ENCODE measurements at places on chromosomes 2 and 18.

GRCh38 chr18:77862066-77862757 is 612.6 kb downstream of the GALR1 start:
- DNase-seq: no peak

DNA sequence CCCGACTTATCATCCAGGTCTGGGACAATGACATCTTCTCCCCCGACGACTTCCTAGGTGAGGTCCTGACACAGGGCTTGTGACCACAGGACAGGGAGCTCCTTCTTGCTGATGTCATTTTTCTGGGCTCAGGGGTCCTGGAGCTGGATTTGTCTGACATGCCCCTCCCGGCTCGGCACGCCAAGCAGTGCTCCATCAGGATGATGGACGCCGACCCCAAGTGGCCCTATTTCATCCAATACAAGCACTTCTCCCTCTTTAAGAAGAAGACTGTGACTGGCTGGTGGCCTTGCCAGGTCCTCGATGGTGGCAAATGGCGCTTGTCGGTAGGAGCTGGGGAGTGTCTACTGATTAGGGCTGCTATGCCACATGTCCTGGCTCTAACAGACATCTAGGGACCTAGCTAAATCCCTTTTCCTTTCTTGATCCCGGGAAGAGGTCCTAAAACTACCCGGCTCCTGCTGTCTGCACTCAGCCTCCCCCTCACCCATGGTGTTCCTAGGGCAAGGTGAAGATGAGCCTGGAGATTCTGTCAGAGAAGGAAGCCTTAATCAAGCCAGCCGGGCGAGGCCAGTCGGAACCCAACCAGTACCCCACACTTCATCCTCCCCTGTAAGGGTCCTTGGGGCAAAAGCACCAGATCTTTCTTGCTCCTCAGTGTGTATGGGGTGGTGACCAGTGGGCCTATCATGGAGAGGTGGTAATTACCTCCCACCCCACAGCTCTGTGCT is 36.7 kb downstream of the LMAN2L start:
- no peak for DNase-seq

- no peak for DNase-seq
Observed at GRCh38 chr18:32769071-32769585, 3.7 kb downstream of the KLHL14 start.

- no peak for DNase-seq
Observed at GRCh38 chr18:78154444-78154843, 825.2 kb upstream of the SALL3 start.

- DNase-seq: no peak
Observed at GRCh38 chr2:121694398-121695170, 42.1 kb downstream of the NIFK start.

- DNase-seq: no peak
Observed at GRCh38 chr2:100747551-100747950, 72.4 kb upstream of the NPAS2 start.

DNA sequence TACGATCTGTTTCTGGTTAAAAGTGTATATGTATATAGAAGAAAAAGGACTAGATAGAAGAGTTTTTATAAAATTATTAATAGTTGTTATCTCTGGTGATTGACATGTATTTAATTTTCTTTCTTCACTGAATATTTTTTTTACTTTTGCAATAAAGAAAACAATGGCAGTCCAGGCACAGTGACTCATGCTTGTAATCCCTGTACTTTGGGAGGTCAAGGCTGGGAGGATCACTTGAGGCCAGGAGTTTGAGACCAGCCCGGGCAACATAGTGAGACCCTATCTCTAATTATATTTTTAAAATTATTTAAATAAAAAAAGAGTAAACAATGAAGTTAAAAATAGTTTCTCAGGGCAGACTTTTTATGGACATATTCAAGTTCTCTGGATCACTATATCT is 114.7 kb downstream of the FAM117B start:
- no peak for DNase-seq

DNA sequence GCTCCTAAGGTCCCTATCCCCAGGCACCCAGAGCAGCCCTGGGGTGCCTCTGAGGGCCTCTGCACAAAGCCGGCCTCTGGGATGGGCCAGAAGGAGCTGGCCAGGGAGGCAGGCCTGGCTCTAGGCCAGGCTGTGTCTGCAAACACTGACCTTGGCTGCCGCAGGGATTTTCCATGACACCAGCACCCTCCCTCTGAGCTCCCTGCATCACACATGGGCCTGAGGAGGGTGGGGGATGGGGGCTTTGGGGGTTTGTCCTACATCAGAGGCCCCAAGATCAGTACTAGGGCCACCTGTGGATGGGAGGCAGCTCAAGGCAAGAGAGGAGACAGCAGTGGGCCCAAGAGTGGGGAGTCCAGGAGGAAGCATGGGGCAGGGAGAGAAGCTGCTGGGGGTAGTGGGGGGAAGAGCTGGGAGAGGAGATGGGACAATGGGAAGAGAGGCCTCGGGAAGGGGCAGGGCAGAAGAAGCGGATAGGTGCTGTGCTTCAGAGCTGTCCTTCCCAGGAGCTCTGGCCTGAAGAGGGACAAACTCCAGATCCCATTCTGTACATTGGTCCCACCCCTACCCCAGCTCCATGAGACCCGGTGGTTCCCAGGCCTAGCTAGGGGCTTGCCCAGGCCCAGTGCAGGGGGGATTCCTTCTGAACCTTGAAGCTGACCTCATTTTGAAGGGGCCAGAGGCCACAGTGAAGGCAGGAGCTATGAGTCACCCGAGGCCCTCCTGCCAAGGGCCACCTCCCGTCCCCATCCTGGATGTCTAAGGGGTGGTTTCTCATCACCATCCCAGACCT is 28.0 kb downstream of the KCNK3 start:
- DNase-seq: no peak

DNA sequence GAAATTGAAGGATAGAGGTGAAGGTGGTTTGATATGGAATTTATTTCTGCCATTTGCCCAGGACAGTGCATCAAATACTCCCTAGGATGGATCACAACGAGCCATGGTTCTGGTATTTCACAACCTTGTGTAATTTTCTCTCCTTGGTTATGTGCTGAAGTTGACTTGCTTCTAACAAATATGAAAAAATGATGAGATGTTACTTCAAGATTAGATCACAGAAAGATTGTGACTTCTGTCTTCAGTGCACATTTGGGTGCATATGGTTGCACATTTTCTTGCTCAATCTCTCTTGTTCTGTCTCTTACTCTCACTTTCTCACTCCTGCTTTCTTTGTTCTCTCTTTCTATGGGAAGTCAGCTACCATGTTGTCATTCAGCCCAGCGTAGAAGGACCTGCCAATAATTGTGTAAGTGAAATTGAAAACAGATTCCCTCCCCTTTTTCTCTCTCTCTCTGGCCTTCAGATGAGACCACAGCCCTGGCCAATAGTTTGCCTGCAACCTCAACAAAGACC is 104.6 kb upstream of the RMDN2 start:
- DNase-seq: no peak

GRCh38 chr18:21164548-21165095 is 53.0 kb upstream of the ROCK1 start:
- no peak for DNase-seq

DNA sequence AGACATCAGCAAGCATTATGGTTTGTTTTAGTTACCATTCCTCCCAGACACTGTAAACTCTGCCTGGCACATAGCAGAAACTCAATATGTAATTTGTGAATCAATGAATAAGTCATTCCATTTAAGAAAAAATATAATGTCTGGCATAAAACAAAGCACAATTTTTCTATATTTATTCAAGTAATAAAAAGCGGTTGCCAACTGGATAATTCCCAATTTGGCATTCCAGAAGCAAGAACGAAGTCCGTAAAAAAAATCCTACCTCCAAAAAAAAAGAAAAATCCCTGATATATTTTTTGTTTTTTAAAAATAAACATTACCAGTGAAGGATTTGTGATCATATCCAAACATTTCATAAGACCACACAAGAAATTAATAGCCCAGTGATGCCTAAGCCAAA is 351.3 kb upstream of the LRRTM4 start:
- DNase-seq: no peak

GRCh38 chr2:157443795-157444640 is at the start of gene CYTIP:
Gene CYTIP (minus strand): TSS chr2:157444089. CDS start chr2:157444020, 69 bp downstream.
- DNase-seq: no peak

DNA sequence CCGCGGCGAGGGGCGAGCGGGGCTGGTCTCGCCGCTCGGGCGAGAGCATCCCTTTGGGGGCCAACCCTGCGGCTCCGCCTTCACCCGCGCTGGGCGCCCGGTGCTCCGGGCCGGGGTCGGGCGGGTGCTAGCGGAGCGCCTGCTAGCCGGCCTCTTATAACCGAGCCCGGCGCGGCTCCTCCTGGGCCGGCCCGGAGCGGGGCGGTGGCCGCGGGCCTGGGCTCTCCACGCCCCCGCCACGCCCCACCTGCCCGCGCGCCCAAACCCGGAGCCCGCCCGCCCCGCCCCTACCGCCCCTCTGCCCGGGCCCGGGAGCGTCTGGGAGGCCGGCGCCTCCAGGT is at the start of gene FOXI3:
Gene FOXI3, minus strand, starts transcription at position 129 of the 341 bp plus-strand sequence. CDS start 158 bp downstream, outside the sequence.
- no peak for DNase-seq

DNA sequence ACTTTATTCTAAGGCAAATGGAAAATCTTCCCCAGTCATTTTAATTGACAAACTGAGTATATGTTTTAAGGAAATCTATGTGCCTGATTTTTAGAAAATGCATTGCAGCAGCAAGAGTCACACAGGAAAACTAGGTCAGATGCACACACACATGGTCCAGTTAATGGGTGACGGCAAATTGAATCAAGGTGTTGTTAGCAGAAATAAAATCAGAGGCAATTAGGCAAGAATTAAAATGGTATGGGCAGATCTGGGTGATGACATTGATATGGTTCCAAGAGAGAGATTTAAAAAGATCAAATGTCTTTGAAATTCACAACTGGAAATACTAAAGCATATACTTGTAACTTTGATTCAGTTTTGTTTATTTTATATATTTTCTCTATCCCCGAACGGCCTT is 174.2 kb upstream of the CDH19 start:
- no peak for DNase-seq

DNA sequence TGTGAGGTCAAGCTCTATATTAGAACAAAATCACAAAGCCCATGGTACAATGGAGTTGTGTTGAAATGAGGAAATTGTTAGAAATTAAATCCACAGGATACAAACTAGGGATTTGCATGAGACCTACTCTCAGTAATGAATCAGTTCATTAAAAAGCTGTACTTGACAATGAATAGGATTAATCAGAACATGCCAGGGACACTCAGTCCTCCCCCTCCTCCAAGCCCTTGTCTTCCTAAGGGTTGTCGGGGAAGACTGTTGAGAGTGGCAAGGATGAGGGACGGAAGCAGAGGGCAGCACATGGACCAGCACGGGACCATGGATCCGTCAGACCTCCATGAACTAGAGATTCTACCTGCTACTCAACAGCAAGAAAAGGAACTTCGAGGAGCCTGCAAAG is 39.8 kb downstream of the SPRED2 start:
- no peak for DNase-seq

- DNase-seq: no peak
Observed at GRCh38 chr2:97775074-97775473, 61.7 kb downstream of the ZAP70 start.

DNA sequence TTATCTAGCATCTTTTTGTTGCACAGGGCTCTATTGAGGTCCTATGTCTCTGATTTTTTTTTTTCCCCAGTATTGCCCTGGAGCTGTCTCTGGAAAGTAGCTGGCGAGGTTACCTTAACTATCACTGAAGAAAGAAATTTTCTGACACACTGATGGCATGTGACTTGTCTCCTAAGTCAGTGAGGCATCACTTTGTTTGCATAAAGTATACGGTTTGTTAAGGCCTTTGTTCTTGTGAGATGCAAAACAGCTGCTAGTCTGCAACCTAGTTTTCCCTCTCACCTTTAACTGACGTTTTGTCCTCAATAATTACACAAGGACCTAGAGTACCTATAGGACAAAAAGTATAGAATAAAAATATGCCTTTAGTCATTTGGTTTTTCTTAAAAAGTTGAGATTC is 41.8 kb downstream of the UBXN4 start:
- no peak for DNase-seq

DNA sequence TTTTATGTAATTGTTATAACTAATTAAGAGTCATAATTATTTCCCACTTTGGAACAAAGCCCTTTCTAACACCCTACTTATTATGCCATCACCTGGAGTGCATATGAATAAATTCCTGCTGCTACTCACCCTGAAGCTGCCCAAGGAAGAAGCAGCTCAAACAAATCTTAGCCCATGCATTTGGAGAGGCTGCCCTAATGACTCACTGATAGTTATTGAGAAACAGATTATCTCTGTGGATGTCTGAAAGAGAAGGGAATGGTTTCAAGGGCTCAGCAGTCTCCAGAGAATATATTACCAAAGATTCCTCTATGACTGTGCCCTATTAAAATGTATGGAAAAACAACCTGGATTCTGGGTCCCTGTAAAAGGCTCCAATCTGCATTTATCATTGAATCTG is 81.0 kb downstream of the GPR39 start:
- DNase-seq: no peak

DNA sequence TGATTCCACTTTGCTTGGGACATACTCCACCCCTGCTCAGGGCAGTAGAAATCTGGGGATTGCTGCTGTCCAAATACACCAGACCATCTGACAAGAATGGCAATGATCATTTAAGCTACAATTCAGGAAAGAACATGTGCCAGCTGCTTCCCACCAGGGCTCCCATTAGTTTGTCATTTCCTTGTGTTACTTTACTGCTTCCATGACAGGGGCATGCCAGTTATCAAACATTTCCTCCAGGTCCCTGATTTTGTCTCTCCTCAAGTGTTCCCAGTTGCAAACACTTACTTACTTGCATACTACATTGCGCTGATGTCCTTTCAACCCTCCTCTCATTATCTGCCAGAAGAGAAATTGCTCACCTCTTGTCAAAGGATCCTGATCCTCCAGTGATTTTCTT is 474.5 kb upstream of the DCC start:
- no peak for DNase-seq

- no peak for DNase-seq
Observed at GRCh38 chr18:21741562-21742314, 1.1 kb downstream of the MIB1 start.

DNA sequence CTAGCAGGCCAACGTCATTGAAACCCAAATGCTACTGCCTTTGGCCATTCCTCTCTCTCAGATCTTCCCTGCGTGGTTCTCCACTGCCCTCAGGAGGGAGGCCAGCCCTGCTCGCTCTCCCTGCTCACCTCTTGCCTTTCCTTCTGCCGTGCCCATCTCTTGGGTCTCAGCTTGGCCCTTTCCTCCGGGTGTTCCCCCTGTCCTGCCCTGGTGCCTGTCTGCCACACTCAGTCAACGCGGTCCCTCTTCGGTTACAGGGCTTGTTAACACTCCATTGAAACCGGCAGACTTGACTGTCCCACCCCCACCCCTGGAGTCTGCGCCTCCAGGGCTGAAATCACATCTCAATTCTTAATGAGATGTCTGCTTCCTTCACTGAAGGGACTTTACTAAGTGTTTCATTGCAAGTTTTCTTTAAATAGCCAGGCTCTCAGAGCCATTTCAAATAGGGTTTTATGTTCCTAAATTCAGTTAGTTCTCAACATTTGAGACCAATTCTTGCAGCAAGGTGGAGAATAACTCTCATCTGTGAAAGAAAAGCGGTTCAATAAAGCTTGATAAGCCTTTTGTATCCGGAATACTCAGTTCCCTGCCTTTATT is 237.6 kb downstream of the DYSF start:
- no peak for DNase-seq

GRCh38 chr2:128217671-128218070 is 101.0 kb downstream of the HS6ST1 start:
- DNase-seq: no peak
